Activated CD4-positive, alpha-beta T cell treated with anti-CD3 and anti-CD28 coated beads for 36 hours (primary cell): ENCODE measurements at places on chromosomes 12 and 14. TPM values are rescaled to one million over a fixed set of nuclear protein-coding genes. Genes with fewer than 3 reads are reported as not detected.

Gene KLHDC1
- total RNA-seq: 0.81 TPM

Gene MSI1
- total RNA-seq: 1.3 TPM

Gene TBX5
- not detected for total RNA-seq

Gene FOXG1
- total RNA-seq: not detected

Gene PRKD1
- not detected for total RNA-seq

Gene GLTP
- total RNA-seq: 24.2 TPM

Gene FITM1
- total RNA-seq: 0.53 TPM

Gene PRR4
- total RNA-seq: 2.1 TPM
